ENCODE measurements at places on chromosomes 1 and 21.

GRCh38 chr1:50427086-50427817 lies 4.0 kb upstream of the DMRTA2 start:
- no peak for DNase-seq

DNA sequence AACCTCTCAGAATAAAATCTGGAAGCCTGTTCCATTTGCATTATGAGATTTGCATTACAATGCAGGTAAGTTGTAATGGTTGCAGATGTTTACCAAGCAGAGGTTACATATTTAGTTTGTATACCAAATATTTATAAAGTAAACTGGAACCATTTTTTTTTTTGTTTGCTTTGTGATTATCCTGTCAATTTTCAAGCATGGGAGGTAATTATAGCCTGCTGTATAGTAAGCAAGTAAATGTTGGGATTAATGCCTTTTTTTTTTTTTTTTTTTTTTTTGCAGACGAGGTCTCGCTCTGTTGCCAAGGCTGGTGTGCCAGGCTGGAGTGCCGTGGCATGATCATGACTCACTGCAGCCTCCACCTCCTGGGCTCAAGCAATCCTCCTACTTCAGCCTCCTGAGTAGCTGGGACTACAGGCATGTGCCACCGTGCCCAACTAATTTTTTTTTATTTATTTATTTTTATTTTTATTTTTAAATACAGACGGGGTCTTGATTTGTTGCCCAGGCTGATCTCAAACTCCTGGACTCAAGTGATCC lies 21.0 kb downstream of the NFYC start:
- DNase-seq = no peak

- no peak for DNase-seq
Measured at GRCh38 chr1:181985936-181986906, 75.3 kb downstream of the ZNF648 start.

- DNase-seq = no peak
Measured at GRCh38 chr1:222182641-222183040, 365.3 kb downstream of the HHIPL2 start.

DNA sequence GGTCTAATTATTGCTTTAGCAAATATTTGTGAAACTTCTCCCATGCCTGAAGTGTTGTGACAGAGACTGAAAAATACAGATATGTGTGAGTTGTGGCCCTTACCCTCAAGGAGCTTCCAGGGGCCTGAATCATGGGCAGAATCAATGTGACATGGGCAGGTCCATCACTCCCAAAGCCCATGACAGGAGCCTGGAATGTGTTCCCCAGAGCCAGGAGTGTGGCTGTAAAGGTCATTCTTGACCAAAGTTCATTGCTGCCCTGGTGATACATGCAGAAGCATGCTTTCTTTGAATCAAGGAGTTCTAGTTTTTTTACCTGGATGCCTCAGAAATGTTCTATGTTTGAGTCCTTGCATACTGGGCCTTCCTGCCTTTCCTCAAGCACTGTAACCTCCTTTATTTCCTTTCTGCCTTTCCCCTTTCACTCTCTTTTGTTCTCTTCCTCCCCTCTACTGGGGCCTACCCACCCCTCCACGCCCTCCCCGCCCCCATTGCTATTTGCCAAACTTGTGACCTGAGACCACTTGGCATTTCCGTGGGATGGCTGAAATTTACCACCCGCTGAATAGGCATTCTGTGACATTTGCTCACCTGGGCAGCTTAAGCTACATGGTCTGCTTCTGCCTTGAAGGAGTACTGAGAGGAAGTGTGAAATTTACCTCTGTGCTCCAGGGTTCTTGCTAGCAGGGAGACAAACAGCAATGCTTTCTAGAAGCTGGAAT lies 19.7 kb downstream of the PBX1 start:
- DNase-seq = no peak

DNA sequence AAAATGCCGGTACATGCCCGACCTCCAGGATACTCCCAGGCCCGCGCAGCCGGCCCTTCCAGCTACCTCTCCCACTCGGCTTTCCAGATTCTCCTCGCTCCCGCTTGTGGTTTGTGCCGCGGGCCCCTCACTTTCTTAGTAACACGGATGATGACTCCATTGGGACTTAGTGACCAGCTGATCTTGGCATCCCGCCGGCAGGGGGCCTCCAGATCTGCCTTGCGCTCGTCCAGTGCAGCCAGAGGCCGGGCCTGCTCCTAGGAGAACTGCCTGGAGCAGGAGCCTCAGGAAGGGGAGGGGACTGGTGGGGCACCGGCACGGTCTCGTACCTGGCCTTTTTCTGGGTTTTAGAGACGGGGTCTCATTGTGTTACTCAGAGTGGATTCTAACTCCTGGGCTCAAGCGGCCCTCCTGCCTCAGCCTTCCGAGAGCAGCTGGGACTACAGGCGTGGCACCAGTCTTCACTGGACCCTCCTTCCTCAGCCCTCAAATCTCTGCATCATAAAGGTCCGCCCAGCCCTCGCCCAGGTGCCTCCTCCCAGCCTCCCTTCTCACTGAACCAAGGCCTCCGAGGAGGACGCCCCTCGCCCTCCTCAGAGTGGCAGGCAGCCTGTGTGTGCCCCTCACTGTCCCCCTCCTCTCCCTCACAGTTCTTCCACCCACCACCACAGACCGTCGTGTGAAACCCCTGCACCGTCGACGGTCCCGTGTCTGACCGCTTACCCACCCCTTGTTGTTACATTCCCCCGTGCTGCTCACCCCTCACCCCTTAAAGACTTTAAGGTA lies 78.6 kb downstream of the SLC25A24 start:
- DNase-seq = no peak

DNA sequence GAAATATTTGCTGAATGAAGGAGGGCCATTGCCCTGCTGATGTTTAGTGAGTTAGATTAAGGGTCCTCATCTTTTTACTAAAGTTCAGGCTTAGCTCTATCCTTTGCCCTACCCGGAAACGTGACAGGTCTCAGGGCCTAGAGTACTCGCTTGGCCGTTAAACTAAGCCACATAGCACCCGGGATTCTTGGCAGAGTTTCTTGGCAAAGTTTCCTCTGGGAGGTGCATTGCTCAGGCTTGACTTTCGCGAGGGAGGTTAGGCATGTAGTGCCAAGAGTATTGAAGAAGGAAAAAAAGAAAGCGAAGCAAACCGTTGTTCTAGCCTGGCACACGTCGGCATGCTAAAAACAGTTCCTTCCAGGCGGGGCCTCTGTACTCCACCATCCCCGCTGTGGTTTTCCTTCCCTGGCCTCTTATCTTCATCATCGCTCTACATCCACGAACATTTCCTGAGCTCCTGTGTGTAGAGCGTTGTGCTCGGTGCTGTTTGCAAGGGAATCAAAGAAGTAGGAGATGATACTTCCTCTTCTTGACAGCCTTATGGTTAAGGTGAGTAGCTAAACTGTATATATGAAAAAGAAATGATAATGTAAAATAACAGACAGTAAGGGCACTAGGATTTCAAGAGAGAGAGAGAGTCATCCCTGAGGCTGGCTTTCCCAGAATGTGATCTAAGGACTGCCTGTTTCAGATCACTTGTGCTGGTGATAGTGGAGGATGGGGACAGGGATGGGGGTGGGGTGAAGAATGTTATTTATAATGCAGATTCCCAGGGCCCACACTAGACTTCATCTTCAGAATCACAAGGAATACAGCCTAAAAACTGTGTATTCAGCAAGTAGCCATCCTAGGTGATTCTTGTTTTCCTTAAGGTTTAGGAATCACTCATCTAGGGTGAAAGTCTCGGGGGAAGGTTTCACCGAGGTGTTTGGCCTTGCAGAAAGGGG lies 18.8 kb downstream of the RNF220 start:
- DNase-seq = no peak

DNA sequence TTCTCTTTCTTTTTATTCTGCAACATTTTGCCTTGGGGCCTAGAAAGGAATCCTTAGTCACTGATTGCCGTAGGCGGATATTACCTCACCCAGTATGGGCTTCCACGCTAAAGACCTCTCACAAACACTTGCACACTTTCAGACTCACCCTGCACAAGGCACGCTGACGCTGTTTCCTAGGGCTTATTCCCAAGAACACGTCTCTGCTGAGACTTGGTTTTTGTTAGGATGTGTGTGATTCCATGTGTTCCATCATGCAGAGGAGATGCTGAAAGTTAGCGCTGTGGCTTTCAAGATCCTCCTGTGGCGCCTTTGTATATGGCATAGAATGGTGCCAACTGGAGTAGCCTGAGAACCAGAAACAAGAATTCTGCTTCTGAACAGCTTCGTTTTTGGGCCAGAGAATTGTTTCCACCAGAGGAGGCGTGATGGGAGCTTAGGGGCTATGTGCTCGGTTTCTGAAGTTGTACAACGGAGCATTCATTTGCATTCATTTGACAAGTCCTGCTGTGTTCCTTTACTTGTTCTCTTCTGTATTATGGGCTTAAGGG lies 297.0 kb downstream of the DISC1 start:
- DNase-seq = no peak

DNA sequence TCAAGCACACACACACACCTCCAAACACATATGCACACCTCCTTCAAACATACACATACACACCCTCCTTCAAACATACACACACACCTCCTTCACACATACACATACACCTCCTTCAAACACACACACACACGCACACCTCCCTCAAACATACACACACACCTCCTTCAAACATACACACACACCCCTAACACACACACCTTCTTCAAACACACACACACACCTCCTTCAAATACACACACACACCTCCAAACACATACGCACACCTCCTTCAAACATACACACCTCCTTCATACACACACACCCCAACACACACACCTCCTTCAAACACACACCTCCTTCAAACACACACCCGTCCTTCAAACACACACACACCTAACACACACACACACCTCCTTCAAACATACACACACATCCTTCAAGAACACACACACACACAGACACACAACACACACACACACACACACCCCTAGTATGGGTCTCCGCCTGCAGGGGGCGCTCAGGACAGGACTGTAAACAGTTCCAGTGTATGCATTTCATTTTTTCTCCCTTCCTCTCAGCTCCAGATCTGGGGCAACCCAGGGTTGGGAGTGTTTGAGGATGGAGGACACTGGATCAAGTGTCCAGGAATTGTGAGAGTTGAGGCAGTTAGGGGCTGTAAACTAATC lies 12.1 kb downstream of the LGR6 start:
- DNase-seq = no peak
